ENCODE measurements at places on chromosomes 3 and 15.

- DNase-seq, result no peak
Observed at GRCh38 chr3:144655423-144655822, 683.8 kb downstream of the DIPK2A start.

GRCh38 chr3:137062250-137062649, 104.5 kb downstream of the IL20RB start:
- no peak for DNase-seq

DNA sequence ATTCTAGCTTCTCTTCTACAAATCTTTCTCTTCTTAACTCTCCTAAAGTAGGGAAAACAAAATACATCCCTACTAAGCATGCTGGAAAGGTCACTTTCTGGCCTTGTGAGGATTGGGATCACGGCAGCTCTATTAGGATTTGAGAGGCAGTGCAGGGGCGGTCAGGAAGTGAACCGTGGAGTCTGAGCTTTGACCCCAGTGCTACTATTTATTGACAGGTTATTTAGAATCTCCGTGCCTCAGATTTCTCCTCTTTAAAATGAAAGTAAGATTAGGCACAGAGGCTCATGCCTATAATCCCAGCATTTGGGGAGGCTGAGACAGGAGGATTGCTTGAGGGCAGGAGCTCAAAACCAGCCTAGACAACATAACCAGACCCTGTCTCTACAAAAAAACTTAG, 42.0 kb upstream of the CHRM5 start:
- no peak for DNase-seq

GRCh38 chr3:104676241-104676640, 690.5 kb upstream of the ALCAM start:
- no peak for DNase-seq

DNA sequence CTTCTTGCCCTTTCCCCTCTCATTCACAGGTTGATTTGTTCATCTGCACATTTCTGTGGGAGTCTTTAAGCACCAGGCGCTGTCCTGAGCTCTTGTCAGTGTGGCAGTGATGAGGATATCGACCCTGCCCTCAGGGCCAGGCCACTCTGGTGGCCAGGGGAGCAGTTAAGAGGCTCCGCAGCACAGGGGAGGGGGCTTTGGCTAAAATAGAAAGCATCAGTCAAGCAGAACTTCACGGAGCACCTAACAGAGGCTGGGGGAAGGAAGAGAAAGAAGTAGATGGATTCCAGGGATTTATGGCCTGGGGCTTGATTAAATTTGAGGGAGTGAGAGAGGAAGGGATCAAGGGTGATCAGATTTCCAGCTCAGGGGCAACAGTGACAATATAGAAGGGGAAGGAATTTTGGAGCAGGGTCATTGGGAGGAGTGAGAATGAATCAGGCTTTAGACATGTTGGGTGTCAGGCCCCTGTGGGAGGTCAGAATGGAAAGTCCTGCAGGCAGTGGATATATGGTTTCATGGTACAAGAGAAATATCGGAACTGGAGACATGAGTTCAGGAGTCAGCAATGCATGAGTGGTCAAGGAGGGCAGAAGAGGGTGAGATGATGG, 73.0 kb upstream of the GLCE start:
- DNase-seq, result no peak

GRCh38 chr3:59262076-59262498, 212.3 kb upstream of the CFAP20DC start:
- DNase-seq, result no peak

DNA sequence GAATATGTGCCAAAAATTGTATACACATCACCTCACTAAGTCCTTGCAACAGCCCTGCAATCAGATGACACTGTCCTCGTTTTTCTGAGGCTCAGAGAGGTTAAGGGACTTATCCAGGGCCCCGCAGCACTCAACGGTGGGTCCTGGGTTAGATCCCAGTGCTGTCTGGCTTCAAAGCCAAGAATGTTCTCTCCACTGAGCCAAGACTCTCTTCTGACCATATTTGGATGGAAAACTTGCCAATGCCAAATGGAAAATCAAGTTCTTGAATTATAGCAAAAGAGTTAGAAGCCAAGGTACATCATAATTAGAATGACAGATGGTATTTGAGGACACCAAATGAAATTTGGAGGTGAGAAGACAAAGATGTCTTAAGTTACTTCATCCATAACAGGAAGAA, 75.9 kb downstream of the NCEH1 start:
- no peak for DNase-seq

DNA sequence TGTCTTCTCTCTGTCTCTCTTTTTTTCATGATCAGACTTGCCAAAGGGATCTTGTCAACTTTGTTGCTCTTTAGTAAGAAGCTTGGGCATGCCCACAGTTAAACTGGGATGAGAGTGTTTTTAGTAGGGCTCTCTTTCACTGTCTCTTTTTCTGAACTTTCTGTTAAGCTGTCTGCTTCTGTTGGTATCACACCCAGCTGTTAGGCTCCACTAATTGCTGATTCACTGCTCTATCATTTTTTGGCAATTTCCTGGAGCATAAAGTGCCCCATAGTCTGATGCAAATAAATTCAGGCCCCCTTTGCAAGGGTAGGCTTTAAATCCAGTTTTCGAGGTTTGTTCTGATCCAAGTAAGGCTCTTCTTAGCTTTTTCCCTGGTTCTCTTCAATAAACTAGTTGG, 360.4 kb upstream of the ADAMTS9 start:
- DNase-seq, result no peak

DNA sequence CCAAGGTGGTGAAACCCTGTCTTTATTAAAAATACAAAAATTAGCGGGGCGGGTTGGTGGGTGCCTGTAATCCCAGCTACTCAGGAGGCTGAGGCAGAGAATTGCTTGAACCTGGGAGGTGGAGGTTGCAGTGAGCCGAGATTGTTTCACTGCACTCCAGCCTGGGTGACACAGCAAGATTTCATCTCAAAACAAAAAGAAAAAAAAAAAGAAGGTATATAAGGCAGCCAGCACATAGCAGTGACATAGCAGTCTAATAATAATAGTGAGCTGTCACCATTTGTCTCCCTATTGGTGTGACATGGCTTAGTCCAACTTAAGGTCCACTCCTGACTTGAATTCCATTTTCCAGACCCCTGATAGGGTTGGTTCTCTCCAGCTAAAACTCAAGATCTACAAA, 8.8 kb upstream of the LACTB start:
- no peak for DNase-seq

GRCh38 chr3:31081018-31081662, 186.7 kb upstream of the GADL1 start:
- no peak for DNase-seq

DNA sequence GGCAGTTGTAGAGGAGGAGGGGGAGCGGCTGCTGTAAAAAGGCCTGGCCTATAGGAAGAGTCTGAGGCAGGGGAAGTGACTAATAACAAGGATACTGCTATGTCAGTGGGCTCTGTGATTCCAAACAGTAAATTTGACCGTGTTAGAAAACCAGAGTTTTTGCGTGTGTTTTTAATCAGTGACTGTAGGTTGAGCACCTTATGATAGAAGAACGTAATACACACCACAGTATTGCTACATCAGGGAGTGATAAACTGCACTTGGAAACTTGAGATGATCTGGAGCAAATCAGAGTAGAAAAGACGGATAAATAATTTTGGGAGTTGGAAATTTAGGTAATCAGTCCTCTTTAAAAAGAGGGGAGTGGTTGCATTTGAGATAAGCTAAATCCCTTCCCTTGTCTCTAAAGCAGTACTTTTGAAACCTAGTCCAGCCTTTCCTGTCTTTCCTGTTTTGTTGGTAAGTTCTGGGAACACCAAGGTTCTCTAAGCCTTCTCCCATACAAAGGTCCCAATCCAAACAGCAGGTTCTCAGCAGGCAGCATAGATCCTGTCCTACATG, 130.5 kb upstream of the NR2E3 start:
- DNase-seq, result no peak

GRCh38 chr3:160130950-160131349, 94.3 kb upstream of the C3orf80 start:
- no peak for DNase-seq

GRCh38 chr3:159960188-159961148, 28.2 kb upstream of the IL12A start:
- no peak for DNase-seq

DNA sequence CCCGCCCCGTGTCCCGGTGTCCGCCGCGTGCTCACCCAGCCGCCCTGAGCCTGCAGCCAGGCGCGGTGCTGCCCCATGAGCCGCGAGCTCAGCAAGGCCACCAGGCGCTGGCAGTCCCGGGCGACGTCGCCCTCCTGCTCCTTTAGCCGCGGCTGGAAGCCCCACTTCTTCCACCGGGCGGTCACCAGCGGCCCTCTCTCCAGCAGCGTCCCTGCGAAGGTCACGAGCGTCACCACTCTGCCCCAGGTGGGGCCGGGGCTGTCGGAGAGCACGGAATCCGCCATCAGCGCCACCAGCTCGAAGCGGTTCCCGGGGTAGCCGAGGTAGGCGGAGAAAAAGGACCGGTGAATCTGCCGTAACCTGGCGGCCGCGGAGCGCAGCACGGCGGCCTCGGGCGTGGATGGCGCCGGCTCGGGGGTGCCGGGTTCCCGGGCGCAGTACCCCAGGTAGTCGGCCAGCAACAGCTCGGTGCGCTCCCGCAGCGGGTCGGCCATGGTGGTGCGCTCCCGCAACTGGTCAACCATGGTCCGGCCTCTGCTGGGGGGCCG, 298 bp downstream of the BCL2L10 start:
- DNase-seq, result no peak

DNA sequence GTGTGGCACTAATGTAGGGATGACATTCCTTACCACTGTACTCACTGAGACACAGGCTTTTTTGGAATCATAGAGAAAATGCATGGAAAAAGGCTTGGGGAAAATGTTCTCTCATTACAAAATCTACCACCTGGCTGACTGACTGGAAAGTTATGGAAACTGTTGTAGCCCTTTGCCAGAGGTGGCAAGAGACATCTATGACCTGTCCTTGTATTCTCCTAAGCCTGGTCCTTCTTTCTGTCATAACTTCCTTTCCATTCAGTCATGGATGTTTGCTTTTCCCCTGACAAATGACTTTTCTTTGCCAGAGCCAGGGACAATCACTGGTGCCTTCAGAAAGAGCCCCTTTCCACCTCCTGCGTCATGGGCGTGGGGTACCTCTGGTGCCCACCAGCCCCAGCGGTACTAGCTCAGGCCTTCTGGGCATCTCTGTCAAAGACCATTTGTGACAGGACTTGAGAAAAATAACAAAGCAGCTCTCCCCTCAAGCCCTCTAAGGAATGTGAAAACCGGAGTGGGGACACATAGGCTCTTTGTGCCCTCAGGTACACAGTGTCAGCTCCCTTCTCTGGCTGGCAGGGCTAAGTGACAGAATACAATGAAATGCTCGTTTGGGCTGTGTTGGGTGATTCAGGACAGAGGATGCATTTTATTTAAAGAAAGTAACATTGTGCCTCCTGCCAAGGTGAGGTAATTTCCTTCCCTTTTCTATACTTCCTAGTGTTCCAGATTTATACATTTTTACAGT, 381.1 kb upstream of the RASGRP1 start:
- no peak for DNase-seq

DNA sequence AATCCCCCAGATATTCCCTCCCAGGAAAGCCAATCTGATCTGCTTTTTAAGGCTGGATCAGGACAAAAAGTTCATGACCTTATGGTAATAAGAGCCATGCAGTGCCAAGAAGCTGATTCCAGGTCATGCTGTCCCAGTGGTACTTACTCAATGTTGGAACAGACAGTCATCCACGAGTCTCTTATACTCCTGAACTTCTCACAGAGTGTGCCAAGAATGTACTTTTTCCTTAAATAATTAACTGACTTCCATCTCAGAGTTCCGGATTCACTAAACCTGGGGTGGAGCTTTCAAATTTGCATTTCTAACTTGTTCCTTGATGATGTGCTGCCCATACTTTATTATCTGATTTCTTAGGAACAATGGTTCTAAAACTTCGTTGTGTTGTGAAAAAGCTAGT, 3.4 kb upstream of the P3H2 start:
- no peak for DNase-seq

- DNase-seq, result no peak
Observed at GRCh38 chr3:148999806-149000205, 8.5 kb downstream of the GYG1 start.

DNA sequence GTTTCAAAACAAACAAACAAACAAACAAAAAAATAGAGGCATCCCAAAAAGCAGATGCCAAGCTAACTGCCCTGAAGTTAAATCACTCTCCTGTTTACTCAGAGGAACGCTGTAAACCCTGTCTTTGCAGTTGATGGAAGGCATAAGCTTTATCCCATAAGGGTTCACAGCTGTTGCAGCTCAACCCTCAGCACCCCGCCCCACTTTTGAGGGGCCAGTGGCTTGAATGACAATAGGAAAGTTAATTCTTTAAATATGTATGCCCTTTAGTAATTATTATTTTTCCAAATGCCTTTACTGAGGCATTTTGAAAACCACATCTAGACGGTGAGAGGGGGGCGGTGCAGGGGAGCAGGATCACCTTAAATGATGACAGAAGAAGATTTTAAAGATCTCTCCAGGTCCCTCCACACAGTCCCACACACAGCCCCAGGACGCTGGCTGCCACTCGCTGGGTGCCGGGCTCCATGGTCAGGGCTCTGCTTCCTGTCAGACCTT, 272.1 kb downstream of the FAM43A start:
- no peak for DNase-seq

- no peak for DNase-seq
Observed at GRCh38 chr3:50157827-50158529, 2.9 kb downstream of the SEMA3F start.

DNA sequence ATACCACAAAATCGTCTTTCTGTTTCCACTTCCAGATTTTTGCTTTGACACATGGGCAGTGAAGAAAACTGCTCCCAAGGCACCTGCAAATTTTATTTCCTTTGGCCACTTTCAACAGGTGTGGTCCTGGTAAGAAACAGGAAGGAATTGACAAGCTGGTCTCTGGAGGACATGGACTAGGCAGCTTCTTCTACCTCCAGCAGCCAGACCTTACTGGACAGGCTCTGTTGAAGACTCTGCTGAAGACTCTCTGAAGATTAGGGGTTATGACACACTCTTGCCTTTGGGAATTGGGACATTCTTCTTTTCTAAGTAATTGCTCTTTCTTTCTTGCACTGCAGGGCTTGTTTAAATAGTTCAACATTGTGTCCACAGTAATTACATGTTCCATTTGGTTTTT, 147.7 kb upstream of the DCBLD2 start:
- no peak for DNase-seq

- DNase-seq, result no peak
Observed at GRCh38 chr3:173397161-173398110, at the start of gene NLGN1. TSS of gene NLGN1 (plus strand) at chr3:173397744.

GRCh38 chr3:64509206-64509605, 178.6 kb downstream of the ADAMTS9 start:
- DNase-seq, result no peak

GRCh38 chr3:165403666-165404065, 207.5 kb upstream of the SLITRK3 start:
- no peak for DNase-seq

DNA sequence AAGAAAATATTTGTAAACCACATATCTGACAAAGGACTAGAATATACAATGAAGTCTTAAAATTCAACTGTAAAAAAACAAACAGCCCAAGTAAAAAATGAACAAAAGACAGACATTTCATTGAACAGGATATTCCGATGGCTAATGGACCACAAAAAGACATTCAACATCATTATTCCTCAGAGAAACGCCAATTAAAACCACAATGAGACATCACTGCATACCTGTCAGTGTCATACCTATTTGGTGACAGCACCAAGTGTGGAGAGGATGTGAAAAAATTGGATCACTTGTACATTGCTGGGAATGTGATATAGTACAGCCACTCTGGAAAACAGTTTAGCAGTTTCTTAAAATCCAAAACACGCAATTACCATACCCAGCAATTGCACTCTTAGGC, 29.9 kb upstream of the TJP1 start:
- DNase-seq, result no peak

GRCh38 chr3:81354119-81354518, 407.3 kb downstream of the GBE1 start:
- DNase-seq, result no peak

GRCh38 chr15:39253552-39253951, 327.3 kb upstream of the THBS1 start:
- DNase-seq, result no peak

Measured in stimulated activated CD8-positive, alpha-beta memory T cell treated with anti-CD3 and anti-CD28 coated beads, Interleukin-15, amount 100 ng/mL, for 1 hour (primary cell).